ENCODE measurements at places on chromosomes 1 and 21.

DNA sequence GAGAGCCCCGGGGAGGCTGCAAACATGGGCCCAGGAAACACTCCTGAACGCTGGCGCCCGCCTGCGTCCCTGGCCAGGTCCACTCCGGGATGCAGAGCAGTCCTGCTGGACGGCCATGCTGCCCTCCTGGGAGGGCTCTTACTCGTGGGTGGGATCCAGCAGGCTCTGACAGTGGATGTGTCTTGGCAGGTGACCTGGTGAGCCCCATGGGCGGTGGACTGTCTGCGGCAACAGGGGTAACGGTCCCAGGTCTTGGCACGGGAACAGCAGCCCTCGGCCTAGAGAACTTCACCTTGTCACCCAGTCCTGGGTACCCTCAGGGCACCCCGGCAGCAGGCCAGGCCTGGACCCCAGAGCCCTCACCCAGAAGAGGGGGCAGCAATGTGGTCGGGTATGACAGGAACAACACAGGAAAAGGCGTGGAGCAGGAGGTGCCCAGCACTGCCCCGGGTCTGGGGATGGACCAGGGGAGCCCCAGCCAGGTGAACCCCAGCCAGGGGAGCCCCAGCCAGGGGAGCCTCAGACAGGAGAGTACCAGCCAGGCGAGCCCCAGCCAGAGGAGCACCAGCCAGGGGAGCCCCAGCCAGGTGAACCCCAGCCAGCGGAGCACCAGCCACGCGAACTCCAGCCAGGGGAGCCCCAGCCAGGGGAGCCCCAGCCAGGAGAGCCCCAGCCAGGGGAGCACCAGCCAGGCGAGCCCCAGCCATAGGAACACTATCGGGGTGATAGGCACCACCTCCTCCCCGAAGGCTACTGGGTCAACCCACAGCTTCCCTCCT lies 39.8 kb downstream of the UMODL1 start:
- no peak for DNase-seq

GRCh38 chr1:47444562-47445465 lies 7.0 kb downstream of the FOXD2 start:
- DNase-seq, result no peak

DNA sequence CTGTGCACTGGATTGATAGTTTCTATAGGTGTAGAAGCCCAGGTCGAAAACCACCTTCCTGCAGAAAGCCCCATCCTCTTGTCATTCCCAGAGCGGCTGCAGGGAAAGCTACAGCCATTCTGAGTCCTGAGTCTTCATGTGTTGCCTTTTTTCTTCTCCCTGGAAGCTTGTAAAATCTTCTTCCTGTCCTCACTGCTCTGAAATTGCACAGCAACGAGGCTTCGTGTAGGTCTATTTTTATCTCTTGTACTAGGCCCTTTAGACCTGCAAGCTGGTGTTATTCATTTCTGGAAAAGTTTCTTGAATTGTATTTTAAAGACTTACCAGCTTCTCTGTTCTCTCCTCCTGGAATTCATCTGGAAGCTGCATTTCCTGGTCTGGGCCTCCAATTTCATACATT lies 44.2 kb upstream of the ETS2 start:
- no peak for DNase-seq

- DNase-seq, result no peak
Measured at GRCh38 chr1:3771108-3772026, 1.2 kb upstream of the SMIM1 start.

DNA sequence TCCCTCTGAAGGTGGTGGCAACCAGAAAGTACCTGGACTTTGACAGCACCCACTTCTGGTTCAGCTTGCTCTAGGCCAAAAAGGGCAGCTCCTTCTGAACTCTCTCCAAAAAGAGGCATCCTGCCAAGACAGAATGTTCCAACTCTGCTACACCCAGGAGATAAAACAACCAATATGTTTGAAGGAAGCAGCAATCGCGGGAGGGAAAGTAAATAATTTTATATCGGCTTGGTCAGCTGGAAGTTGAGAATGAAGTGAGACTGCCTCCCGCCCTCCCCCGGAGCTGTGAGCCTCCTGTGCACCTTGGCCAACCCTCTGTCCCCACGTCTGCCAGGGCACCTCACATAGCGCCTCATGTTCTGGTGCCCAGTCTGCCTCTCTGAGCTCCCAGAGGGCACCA lies 130.3 kb upstream of the ATP1A1 start:
- no peak for DNase-seq

- DNase-seq, result no peak
Measured at GRCh38 chr1:53415432-53415831, 43.8 kb upstream of the DMRTB1 start.

- DNase-seq, result no peak
Measured at GRCh38 chr1:13779930-13780329, 79.9 kb downstream of the PRDM2 start.

DNA sequence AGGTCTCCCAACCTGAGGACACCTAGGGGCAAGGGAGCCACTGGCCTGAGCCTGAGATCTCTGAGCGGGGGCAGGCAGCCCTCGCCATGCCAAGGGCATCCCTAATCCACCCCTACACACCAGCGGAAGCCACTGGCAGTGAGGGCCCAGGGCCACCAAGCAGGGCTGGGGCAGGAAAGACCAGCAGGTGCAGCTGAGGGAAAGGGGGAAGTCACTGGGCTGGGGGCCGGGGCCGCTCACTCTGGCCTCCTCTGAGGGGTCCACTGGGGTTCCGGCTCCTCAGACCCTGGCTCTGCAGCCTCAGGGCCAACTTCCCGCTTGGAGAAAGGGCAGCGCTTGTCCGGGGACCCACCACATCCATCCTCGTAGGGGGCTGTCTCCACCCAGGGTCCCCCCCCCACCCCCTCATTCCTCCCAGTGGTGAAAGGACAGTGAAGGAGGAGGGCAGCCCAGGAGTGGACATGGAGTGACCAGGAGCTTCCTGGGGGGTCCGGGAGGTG lies 42.5 kb upstream of the ACTRT2 start:
- no peak for DNase-seq

DNA sequence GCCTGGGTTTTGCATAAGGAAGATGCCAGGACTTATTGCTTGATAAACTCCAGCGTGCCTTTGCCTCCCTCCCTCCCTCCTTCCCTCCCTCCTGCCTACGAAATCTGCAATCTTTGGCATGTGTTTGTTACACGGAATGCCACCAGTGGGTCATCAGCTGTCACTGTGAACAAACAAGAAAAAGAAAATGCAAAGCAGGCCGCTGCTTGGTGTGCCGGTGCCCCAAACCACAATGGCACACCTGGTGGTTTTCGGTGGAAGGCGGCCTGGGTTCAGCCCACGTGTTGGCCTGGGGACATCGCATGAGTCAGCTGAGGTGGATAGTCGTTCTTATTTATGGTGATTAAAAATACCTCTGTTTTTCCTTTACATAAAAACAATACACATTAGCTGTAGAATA lies 16.3 kb upstream of the IFNLR1 start:
- DNase-seq, result no peak

DNA sequence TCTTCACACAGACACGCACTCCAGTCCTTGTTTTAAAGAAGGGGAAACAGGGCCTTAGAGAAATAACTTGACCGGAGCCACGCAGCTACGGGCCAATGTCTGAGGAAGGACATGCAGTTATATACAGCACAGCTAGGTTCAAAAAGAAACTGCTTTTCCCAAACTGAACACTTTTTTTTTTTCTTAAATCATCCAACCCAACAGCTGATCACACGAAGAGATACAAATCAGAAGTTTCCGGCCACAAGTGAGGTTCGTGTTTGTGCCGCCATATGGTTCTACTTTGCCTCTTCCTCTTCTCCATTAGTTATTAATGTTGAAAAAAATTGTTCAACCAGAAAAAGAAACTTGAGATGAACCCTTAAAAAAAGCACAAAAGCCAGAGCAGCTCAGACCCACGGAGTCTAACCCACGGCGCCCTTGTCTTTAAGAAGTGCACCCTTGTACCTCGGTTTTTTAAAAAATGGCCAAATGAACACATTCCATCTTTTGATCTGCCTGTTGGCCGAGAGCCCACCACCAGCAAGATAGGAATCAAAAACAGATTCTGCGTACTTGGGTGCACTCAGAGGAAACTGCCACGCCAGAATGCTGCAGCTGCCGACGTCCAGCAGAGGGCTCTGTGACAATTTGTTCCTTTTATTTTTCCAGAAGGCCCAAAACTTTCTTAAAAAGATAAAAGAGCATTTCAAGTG lies 78.9 kb downstream of the SLC66A1 start:
- peak; percentile 69 for DNase-seq

- DNase-seq, result no peak
Measured at GRCh38 chr1:147586414-147586813, 45.1 kb downstream of the BCL9 start.

- no peak for DNase-seq
Measured at GRCh38 chr1:20829531-20829930, 42.4 kb upstream of the HP1BP3 start.

DNA sequence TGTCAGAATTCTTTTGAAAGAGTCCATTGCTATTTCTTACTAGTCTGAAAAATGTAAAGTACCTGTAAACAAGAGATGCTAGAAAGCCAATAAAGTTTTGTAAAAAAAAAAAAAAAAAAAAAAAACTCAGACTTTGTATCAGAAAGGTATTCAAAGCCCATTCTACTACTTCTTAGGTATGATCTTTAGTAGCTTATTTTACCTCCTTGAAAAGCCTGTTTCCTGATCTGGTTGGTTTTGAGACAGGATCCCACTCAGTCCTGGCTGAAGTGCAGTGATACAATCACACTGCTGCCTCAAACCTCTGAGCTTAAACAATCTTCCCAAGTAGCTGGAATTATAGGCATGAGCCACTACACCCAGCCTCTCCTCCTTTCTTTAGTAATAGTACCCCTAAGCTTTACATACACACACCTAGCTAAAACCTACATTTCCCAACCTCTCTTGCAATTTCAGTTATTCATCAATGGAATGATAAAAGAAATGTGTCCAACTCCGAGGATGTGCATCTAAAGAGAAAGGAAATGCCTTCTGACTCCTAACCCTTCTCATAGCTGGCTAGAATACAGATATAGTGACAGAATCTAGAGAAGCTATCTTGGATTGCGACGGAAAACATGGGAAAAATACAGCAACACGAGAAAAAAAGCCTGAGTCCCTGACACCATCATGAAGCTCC lies 30.6 kb downstream of the EPS15 start:
- no peak for DNase-seq

DNA sequence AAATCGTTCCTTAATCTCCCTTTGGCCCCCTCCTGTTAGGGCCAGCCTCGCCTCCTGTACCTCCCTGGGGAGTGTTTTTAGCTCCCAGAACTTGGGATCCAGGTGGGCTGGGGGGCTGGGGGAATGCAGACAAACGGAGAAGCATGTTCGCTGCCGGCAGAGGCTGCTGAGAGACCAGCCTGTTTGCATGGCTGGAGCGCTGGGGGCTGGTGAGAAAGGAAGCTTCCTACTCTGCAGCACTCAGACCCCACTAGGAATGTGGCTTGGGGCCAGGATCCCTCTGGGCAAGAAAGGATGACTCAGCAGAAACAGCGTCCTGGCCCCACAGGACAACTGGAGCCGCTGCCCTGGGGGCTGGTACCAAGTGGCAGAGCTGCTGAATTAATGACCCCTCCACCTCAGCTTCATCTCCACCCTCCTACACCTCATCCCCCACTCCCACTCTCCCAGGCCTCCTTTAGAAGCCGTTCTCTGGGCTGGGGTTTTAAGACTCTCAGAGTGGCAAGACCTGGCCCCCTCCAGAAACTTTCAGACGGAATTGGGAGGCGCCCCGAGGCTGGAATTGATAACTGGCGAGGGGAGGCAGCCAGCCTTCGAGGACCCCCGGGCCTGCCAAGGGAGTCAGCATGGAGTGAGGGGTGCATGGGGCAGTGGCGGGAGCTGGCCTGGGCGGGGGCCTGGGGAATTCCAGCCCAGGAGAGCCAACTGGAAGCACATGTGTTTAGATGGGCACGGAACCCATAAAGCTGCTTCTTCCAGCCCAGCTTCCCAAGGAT lies 28.5 kb upstream of the EPS8L3 start:
- no peak for DNase-seq

DNA sequence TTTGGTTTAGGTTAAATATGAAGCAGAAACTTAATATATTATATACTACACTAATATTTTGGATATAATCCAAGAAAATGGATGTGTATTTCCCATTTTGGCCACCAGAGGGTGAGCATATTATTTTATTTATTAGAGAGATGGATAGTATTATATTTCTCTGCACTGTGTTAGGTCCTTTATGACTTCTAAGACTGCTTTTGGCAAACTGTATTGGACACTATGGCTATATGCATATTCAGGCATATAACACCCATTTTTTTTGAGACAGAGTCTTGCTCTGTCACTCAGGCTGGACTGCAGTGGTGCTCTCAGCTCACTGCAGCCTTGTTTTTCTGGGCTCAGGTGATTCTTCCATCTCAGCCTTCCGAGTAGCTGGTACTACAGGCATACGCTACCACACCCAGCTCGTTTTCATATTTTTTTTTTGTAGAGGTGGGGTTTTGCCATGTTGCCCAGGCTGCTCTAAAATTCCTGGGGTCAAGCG lies 17.8 kb upstream of the PGM1 start:
- peak; percentile 2 for DNase-seq

DNA sequence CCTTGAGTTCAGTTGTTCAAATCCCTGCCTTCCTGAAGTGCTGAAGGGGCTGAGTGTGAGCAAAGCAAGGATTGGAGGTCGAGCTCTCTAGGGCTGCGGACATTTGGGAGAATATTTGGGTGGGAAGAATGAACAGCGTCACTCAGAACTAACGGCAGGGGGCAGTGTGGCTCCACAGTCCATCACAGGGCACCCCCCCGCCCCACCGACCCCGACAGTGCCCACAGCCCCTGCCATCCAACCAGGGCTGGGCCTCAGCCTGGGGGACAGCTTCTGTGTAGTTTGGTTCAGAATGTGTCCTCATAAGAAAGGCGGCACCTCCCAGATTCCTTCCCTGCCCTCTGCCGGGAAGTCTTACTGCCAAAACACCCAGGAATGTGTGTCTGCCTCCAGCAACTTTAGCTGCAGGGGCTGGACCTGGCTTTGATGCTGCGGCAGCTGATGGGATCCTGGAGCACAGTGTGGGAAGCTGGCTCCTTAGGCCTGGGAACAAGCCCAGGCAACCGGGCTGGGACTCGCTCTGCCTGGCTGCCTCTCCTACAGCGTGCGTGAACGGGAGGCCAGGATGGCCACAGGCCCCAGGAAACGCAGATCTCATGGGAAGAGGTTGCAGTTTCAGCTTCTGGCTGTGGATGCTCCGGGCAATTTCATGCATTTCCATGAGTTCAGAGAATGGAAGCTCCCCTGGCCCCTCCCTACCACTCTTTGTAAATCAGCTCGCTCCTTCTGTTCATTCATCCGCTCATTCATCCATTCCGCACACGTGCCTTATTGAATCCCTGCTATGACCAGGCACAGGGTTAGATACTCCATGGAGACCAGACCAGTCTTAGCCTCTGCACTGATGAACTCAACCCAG lies 104.9 kb upstream of the TMPRSS2 start:
- no peak for DNase-seq

DNA sequence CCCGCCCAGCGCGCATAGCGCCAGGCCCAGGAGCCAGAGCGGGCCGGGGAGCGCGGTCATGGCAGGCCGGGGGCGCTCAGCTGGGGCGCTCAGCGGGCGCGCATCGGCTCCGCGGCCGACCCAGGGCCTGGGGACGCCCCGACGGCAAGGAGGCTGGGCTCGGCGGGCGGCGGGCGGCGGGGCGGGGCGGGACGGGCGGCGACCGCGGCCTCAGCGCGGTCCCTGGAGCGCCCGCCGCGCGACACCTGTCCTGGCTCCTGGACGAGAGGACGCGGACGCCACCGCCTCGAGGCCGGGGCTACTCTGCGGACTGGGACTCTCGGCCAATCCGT lies 273 bp downstream of the BMP8B start:
- DNase-seq, result no peak

- no peak for DNase-seq
Measured at GRCh38 chr1:160711602-160712311, at the start of gene CD48. TSS of gene CD48 (minus strand) at chr1:160711822. CDS start at chr1:160711763, 59 bp downstream.

All from NCI-H2171 (cell line).